ENCODE measurements at places on chromosomes 12 and 14.

DNA sequence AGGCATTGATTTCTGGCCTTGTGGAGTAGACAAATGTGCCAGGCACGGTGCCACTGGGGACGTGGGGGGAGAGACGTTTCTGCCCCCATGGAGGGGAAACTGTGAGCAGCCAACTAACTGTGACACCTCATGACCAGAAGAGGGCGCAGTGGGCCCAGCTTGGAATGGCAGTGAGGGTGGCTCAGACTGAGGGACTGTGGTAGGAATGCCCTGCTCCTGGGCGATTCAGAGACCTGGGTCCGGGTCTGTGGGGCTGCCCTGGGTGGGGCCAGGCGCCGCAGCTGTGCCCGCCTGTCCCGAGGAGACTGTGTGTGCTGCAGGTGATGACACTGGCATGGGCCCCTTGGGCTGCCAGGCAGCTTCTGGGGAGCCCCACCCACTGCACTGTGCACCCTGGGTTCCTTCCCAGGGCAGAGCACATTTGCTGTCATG lies 60.6 kb downstream of the SLC25A47 start:
- peak; percentile 29 for DNase-seq

- no peak for DNase-seq
These were observed 74.0 kb upstream of the PELI2 start for GRCh38 chr14:56044196-56044595.

GRCh38 chr14:98513558-98513957 lies 758.4 kb downstream of the BCL11B start:
- DNase-seq = no peak

GRCh38 chr12:40168868-40169267 lies 55.9 kb upstream of the LRRK2 start:
- DNase-seq = no peak

- peak; percentile 40 for DNase-seq
These were observed 891.1 kb downstream of the TMEM121 start for GRCh38 chr14:106417224-106418049.

DNA sequence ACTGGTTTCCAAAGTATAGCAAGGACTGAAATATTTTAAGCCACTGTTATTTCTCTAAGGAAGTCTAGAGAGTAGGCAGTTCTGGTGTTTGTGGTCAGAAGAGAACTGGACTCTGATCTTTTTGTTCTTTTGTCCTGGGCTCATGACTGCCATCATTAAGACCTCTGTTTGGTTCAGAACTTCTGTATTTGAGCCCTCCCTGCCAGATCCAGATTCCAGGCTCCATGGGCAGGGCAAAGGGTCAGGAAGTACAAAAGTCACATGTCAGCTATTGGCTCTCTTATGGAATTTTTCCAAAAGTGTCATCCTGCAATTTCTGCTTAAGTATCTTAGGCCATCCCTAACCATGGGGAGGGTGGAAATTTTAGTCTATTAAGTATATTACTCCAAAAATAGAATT lies 6.8 kb downstream of the PIWIL1 start:
- no peak for DNase-seq

- peak; percentile 92 for DNase-seq
These were observed 3.4 kb downstream of the RHOF start for GRCh38 chr12:121789800-121790728.

- DNase-seq = no peak
These were observed 266.3 kb upstream of the PRKD1 start for GRCh38 chr14:30193845-30194501.

DNA sequence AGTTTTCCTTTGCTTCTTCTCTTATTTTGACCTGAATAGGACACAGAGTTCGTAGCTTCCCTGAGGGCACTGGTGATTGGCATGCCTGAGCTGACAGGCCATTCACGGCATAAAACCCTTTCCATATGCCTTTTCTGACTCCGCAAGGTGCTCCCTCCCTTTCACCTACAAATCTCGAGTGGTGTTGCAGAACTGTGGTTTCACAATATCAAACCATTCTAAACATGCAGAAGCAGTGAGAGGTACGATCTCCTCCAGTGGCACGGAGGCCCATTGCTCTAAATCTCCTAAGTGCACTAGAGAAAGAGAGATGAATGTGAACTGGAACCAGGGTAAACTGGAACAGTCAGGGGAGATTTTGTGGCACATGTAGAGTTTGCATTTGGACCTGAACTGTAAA lies 23.9 kb downstream of the CLSTN3 start:
- no peak for DNase-seq

- peak; percentile 20 for DNase-seq
These were observed 144.2 kb downstream of the PLEKHA5 start for GRCh38 chr12:19273482-19274330.

DNA sequence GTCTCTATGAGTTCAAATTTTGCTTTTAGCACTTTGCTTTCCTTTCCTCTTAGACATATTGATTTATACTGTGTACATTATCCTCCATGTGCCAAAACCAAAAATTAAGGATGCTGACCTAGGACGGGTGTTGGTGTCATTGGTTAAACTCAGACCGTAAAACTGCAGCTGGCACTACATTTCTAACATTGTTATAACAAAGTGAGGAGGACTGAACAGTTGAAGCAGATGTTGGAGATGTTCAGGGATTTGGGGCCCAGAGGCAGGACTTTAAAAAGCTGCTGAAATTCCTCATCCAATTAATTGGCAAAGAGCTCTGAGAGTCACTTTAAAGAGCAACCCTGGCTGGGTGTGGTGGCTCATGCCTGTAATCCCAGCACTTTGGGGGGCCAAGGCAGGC lies 72.4 kb downstream of the TMTC1 start:
- no peak for DNase-seq

- no peak for DNase-seq
These were observed 3.2 kb upstream of the ADAM21 start for GRCh38 chr14:70448633-70449340.

GRCh38 chr12:1611803-1612572 lies 17.0 kb upstream of the WNT5B start:
- no peak for DNase-seq

GRCh38 chr12:31966558-31967205 lies 7.5 kb downstream of the RESF1 start:
- no peak for DNase-seq

DNA sequence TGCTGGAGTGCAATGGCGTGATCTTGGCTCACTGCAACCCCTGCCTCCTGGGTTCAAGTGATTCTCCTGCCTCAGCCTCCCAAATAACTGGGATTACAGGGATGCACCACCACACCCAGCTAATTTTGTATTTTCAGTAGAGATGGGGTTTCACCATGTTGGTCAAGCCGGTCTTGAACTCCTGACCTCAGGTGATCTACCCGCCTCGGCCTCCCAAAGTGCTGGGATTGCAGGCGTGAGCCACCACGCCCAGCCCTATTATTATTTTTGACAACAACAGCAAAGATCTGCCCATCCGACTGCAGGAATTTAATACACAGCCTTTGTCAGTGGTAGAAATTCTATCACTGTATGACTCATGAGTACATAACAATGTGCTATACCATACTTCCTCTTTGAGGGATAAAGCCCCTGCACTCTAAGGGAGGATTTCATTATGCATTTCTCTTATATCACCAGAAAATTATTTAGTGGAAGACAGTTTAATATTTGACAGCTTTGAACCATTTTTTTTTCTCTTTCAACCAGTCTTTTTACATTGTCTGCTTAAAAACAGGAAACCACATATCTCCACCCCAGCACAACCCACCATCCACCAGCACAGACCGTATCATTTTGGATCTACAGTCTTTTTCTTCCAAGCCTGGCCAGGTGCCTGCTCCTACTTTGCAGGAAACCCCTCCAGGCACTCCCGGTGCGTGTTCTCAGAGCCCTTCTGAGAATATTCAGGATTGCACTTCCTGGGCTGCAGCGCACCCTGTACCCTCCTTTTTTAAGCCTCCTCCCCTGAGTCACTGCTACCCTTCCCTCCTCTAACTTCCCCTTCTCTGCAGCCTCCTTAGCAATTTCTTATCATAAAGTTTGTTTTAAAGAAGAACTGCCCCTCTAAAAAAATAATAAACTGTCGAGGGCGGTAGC lies 594 bp downstream of the ARHGDIB start:
- DNase-seq = no peak

- DNase-seq = no peak
These were observed 1187.3 kb upstream of the TMEM132C start for GRCh38 chr12:127079636-127080035.

DNA sequence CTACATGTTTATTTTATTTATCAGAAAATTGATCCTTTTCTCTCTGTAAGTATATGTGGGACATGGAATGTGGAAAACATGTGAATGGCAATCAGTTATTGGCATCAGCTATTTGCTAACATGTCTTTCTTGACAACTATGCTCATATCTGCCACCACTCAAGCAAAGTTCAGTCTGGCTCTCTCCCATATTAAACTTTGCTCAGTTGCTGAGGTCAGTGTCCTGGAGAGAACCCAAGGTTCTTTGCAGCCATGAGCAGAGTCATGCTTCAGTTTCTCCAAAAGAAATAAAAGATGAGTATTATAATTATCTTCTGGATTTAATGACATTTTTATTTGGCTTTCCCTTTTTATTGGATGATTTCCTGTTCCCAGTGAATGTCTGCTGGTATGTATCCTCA lies 42.6 kb downstream of the A2M start:
- DNase-seq = no peak

- DNase-seq = no peak
These were observed 21.9 kb upstream of the SLC15A5 start for GRCh38 chr12:16299403-16299802.

DNA sequence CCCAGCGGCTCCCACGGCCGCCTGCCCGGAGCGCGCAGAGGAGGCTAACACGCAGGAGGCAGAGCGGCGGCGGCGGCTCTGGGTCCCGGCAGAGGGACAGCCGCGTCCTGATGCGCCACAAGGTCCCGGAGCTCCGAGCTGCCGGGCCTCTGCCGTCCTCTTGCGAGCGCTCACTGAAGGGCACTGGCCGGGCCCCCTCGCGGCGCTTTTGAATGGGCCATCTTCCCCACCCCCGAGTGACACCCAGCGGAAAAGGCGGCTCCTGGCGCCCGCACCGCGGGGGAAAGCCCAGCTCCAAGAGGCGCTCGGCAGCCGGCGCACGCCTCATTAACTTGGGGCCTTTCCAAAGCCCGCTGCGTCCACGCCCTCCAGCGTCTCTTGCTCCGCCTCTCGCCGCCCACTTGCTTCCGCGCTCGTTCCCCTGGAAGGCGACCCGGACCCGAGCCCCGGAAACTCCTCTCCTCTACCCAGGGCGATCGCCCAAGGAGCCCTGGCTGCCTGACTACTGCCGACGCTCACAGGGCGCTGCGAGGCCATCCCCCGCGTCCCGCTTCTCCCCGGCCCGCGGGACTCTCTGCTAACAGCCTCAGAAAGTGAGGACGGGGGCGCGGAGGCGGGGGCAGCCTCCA lies at the start of gene PHLDA1:
Gene PHLDA1, minus strand, starts transcription at position 363 of the 629 bp plus-strand sequence.
- peak; percentile 96 for DNase-seq

DNA sequence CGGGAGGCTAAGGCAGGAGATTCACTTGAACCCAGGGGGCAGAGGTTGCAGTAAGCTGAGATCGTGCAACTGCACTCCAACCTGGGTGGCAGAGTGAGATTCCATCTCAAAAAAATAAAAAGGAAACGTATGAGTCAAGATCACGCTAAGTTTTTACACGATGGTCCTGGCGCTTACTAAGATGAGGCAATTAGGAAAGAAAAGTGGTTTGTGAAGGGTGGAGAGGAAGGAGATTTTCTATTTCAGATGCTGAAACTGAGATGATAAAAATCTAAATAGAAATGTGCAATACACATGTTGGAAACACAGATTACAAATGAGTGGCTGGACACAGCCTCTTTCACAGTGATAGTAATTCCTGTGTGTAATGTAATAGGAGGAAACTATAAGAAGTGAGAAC lies 63.2 kb downstream of the KDM5A start:
- DNase-seq = no peak

DNA sequence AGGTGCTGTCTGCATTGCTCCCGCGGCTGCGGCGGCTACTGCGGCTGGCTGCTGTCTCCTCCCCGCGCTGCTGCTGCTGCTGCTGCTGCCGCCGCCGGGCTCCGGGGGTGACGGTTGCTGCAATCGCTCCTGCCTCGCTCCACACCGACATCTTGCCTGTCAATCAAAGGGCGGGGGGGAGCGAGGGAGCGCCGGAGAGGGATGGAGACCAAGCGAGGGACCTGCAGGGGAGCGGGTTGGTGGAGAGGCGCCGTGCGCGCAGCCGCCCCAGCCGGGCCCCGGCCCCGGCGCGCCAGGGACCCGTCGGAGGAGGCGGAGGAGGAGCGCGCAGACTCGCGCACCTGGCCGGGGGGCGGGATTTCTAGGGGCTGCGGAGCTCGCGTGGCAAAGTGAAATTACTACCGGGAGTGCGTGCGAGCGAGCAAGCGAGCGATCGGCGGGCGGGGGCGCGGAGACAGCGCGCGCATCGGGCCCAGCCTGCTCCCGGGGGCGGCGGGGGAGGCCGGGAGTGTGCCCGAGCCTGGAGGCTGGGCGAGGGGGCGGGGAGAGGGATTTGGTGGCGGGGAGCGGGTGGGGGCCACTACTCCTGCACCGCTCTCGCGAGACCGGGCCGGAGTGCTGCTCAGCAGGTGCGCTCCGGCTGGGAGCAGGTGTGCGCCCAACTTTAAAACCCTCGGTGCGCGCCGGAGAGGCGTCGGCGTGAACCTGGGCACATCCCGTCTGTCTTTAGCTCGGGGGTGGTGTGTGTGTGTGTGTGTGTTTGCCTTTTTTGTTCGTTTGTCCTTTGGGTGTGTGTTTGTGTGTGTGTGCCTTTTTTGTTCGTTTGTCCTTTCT lies at the start of gene KSR2:
Gene KSR2, minus strand, starts transcription at position 165 of the 834 bp plus-strand sequence. CDS start 735 bp downstream, outside the sequence.
- peak; percentile 10 for DNase-seq

DNA sequence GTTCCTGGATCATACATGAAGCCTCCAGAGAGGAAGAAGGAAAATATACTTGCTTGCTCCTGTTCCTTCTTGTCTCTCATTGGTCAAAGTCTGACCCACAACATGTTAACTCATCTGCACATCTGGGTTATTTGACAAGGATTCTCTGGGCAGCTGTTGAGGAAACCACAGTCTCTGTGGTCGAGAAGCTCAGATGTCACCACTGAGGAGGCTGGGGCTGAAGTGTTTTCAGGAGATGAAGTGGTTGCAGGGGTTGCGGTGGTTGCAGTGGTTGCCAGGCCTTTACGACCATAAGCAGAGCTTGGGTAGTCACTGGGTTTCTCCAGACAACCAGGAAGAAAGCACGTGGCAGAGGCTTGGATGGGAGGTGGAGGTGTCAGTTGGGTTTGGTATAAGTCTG lies 265.0 kb upstream of the LRIG3 start:
- DNase-seq = no peak

DNA sequence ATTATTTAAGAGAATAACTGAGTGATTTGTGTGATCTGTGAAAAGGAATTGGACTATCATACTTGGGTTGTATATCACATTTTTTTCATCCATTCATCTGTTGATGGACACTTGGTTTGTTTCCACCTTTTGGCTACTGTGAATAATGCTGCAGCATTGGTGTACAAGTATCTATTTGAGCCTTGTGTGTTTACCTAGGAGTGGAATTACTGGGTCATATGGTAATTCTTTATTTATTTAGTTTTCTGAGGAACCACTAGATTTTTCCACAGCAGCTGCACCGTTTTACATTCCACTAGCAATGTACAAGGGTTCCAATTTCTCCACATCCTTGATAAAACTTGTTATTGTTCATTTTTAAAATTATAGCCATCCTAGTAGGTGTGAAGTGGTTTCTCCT lies 56.1 kb downstream of the APAF1 start:
- DNase-seq = no peak

DNA sequence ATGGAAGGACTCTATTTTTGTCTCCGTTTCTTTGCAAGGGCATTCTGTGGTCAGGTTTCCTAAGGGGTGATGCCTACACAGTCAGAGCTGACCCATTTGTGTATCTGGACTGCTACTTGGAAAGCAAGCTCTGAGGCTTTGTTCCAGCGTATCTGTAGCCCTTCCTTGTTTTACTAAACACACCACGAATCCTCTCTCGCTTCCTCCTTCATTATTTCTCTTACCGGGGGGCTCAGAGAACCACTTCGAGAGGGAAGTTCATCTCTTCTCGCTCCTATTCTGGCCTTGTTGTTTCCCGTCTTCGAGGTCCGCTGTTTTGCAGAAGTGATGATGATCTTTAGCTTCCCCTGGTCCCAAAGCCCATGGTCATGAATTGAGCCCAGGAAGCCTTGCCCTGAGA lies 164.7 kb downstream of the SSPN start:
- no peak for DNase-seq

Data from stimulated activated CD8-positive, alpha-beta memory T cell treated with anti-CD3 and anti-CD28 coated beads, Interleukin-12 subunit alpha, Interleukin-12 subunit beta, amount 100 ng/mL, for 4 hours (primary cell).